ENCODE measurements at places on chromosomes 5 and 9. TPM values are rescaled to one million over a fixed set of nuclear protein-coding genes. Genes with fewer than 3 reads are reported as not detected.

The BRD3 gene
- total RNA-seq = 27.6 TPM

The LMX1B gene
- total RNA-seq = 2.6 TPM

The ADGRV1 gene
- 0.49 TPM for total RNA-seq

The PCA3 gene
- total RNA-seq = not detected

The LECT2 gene
- not detected for total RNA-seq

All from Panc1 (cell line).